ENCODE measurements at places on chromosomes 4 and X. TPM values are rescaled to one million over a fixed set of nuclear protein-coding genes. Genes with fewer than 3 reads are reported as not detected.
A peak's percentile ranks its signal among the peaks of the same experiment; 100 is the strongest.

TMEM31 gene
- total RNA-seq: 0.27 TPM

MAGEB2 gene
- total RNA-seq: 0.23 TPM

GRCh38 chrX:15769300-15769954, 20.9 kb upstream of the ZRSR2 start:
- H3K4me1 ChIP-seq: peaks cover 28% of the 10 kb centered on the region
- H3K4me3 ChIP-seq: no peak overlapping the region
- peak overlapping the region; percentile 98 for H3K27ac ChIP-seq
- no peak for DNase-seq
- peaks cover 9% of the 10 kb centered on the region for H3K36me3 ChIP-seq
- no peaks in the 10 kb centered on the region for H3K27me3 ChIP-seq

DNA sequence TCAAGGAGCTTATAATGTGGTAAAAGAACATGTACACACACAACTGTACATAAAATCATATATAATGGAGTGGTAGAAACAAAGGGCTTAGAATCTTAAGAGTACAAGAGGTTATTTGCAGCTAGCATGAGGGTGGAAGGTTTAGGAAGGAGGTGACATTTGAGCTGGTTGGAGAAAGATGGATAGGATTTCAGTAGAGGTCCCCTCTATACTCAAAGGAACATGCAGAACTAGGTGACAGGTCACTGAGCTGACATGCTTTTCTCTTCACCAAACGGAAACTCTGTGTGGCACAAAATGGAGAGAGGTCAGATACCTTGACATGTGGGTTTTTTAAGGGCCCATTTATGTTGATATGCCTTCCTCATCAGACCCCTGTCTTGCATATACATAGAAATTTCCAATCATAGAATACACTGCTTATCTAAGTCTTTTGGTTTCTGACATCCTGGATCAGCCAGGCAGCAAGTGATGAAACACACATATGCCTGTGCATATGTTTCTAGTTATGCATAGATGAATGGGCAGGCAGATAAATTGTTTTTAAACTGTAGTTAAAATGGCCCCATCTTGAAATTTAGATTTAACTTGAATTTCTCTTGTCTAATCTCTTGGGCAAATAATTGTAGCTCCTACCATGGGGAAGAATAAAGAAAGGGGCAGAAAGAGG, 29.3 kb downstream of the CLCN5 start:
- no peaks in the 10 kb centered on the region for H3K4me1 ChIP-seq
- no peaks in the 10 kb centered on the region for H3K27me3 ChIP-seq
- H3K4me3 ChIP-seq: no peak overlapping the region
- no peak overlapping the region for H3K27ac ChIP-seq

DNA sequence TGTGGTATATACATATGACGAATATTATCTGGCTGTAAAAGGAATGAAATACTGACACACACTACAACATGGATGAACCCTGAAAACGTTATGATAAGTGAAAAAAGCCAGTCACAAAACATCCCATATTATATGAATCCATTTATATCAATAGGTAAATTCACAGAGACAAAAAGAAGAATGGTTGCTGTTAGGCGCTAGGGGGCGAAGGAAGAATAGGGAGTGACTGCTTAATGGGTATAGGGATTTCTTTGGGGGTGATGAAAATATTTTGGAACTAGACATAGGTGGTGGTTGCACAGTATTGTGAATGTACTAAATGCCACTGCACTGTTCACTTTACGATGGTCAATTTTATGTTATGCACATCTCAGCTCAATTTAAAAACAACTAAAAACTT, 96.4 kb upstream of the EGFL6 start:
- H3K27me3 ChIP-seq: no peaks in the 10 kb centered on the region
- peaks cover 18% of the 10 kb centered on the region for H3K4me1 ChIP-seq
- no peak for DNase-seq
- H3K27ac ChIP-seq: no peak overlapping the region
- no peaks in the 10 kb centered on the region for H3K36me3 ChIP-seq

- no peaks in the 10 kb centered on the region for H3K36me3 ChIP-seq
- H3K4me1 ChIP-seq: no peaks in the 10 kb centered on the region
- DNase-seq: no peak
- no peak overlapping the region for H3K27ac ChIP-seq
Observed at GRCh38 chr4:31094474-31094873, 374.3 kb downstream of the PCDH7 start.

DHX15 gene
- 213 TPM for total RNA-seq

DNA sequence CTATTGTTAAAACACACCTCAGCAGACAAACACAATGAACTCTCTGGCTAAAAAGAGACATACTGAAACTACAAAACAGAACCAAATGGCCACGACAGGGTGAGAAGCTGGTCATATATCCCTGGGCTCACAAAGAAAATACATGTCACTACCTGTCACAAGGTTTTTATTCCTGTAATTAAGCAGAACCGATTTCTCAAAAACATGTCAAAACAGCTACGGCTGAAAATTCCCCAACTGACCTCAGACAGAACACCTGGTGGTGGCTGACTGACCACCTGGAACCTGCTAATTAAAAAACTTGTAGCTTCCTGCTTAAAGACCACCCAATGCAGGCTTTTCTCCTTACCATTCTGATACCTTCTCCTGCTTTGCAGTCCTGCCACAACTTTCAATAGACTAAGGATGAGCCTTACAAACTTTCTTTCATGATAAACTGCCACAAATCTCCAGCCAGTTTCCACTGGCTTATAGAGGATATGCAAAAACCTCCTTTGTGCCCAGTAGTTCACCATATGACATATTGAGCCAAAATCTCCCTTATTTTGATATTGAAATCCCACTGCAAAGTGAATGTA, 571.9 kb downstream of the SPOCK3 start:
- H3K4me1 ChIP-seq: peaks cover 26% of the 10 kb centered on the region
- H3K4me3 ChIP-seq: no peak overlapping the region
- H3K36me3 ChIP-seq: no peaks in the 10 kb centered on the region
- no peak for DNase-seq
- no peaks in the 10 kb centered on the region for H3K27me3 ChIP-seq

GRCh38 chr4:53450773-53451172, 73.3 kb downstream of the FIP1L1 start:
- H3K4me3 ChIP-seq: no peak overlapping the region
- peaks cover 7% of the 10 kb centered on the region for H3K4me1 ChIP-seq
- no peaks in the 10 kb centered on the region for H3K27me3 ChIP-seq
- peak overlapping the region; percentile 50 for H3K27ac ChIP-seq

DNA sequence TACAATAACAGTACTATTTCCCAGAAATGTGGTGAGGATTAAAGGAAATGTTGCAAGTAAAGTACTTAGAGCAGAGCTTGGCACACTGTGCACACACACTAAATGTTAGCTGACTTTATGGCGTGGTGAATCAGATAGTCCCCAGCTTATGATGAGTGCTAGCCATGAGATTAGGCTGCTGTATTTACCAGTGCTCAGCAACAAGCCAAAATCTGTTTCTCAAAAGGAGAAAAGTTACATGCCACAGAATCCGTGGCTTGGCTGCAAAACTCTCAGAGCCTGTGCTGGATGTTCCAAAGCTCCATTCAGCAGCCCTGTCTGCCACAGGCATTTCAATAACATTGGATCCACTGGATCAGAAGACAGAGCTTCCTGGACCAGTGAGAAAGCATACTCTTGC, 12.8 kb upstream of the STBD1 start:
- H3K4me3 ChIP-seq: no peak overlapping the region
- H3K36me3 ChIP-seq: peaks cover 14% of the 10 kb centered on the region
- H3K27ac ChIP-seq: no peak overlapping the region

GRCh38 chrX:117838581-117839331, 277.9 kb downstream of the KLHL13 start:
- no peak for DNase-seq
- H3K27me3 ChIP-seq: peaks cover under 1% of the 10 kb centered on the region
- H3K27ac ChIP-seq: no peak overlapping the region
- peaks cover 4% of the 10 kb centered on the region for H3K36me3 ChIP-seq

SSX4 gene
- total RNA-seq: 0.17 TPM

DNA sequence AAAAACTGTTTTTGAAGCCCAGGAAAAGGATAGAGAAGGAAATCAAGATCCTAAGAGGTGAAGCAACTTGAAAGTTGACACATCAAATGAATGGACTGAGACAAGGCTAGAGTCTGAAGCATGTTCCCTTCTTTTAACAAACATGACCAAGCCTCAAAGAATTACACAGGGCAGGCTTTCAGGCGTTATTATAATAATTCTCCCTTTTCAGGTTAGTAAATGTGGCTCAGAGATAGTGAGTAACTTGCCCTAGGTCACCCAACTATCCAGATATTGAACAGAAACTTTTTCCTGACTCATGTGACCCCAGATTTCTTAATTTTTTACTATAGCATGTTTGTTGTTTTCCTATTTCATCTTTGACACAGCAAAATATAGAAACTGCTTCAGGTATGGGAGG, 91.7 kb downstream of the PPP1R2C start:
- H3K27me3 ChIP-seq: no peaks in the 10 kb centered on the region
- no peaks in the 10 kb centered on the region for H3K36me3 ChIP-seq
- H3K4me3 ChIP-seq: no peak overlapping the region
- no peak for DNase-seq

GRCh38 chr4:169136796-169137557, 126.9 kb upstream of the CBR4 start:
- H3K27me3 ChIP-seq: no peaks in the 10 kb centered on the region
- no peaks in the 10 kb centered on the region for H3K4me1 ChIP-seq
- H3K36me3 ChIP-seq: peaks cover 39% of the 10 kb centered on the region
- H3K4me3 ChIP-seq: no peak overlapping the region
- DNase-seq: no peak

- no peaks in the 10 kb centered on the region for H3K4me1 ChIP-seq
- no peak overlapping the region for H3K4me3 ChIP-seq
- H3K36me3 ChIP-seq: peaks cover 8% of the 10 kb centered on the region
- H3K27ac ChIP-seq: no peak overlapping the region
- DNase-seq: no peak
Observed at GRCh38 chr4:139689093-139689722, 23.6 kb downstream of the MGST2 start.

DNA sequence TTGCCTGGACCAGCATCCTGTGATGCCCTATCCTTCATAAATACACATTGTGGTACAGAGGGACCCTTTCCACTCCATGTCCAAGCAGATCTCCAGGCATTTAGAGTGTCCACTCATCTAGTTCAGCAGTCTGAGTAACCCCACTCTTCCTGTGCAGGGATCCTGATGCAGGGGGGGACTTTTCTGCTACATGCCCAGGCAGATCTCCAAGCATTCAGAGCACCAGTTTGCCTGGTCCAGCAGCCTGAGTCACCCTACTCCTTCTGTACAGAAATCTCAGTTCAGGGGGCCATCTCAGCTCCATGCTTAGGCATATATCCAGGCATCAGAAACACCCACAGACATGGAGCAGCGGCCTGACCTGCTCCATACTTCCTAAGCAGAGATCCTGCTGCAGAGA, 1089.8 kb downstream of the FAT4 start:
- H3K27me3 ChIP-seq: no peaks in the 10 kb centered on the region
- no peak for DNase-seq
- H3K36me3 ChIP-seq: no peaks in the 10 kb centered on the region

DNA sequence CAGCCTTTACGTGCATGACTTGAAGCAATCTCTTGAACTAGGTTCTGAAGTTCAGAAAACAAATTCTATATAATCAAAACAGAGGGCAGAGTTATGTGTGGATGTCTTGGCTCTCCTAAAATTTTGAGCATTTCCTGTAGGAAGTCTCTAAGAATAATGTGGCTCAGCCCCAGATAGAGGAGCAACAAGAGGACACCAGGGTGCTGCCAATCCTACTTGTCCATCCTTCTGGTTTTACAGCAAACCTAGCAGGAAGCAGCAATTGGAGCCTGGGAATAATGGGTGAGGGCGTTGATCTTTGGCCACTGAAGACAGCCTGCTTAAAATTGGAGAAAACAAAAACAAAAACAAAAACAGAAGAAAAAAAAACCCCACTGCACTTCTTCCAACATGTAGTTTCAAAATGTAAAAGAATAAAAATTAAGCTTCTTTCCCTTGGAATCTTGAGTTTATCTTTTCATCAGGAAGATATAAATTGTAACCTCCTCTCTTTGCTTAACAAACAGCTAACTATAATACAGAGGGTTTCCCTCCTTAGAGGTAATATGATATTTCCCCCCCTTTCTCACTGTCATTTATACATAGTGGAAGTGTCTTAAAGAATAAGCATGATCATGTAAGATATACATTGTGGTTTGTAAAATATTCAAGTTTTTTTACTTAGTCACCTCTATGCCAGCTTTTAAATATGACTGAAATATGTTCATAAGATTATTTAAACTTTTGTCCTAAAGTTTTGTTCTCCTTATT, 130.6 kb downstream of the FBXO8 start:
- H3K4me3 ChIP-seq: no peak overlapping the region
- no peak for DNase-seq
- H3K36me3 ChIP-seq: no peaks in the 10 kb centered on the region

GRCh38 chrX:27883468-27884092, 75.8 kb downstream of the MAGEB10 start:
- peaks cover 89% of the 10 kb centered on the region for H3K27me3 ChIP-seq
- no peak overlapping the region for H3K27ac ChIP-seq
- no peak for DNase-seq
- H3K4me3 ChIP-seq: no peak overlapping the region
- no peaks in the 10 kb centered on the region for H3K36me3 ChIP-seq

DNA sequence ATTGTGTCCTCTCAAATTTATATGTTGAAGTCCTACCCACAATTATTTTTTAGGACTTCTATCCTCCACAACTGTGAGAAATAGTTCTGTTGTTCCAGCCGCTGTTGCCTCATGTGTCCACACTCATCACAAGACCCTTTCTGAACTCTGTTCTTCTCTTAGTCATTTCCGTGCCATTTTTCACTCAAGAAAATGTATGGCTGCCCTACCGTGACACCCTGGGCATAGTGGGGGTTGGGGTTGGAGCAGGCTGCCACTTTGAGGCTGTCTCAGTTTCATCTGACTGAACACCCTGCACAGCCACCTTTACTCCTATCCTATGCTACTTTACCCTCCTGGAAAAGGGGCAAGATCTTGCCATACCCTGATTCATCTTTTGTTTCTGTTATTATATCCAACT, 319.1 kb downstream of the TENM3 start:
- no peak overlapping the region for H3K4me3 ChIP-seq
- peaks cover 86% of the 10 kb centered on the region for H3K4me1 ChIP-seq
- H3K27me3 ChIP-seq: no peaks in the 10 kb centered on the region
- H3K27ac ChIP-seq: peak overlapping the region; percentile 42

- no peak for DNase-seq
- H3K4me3 ChIP-seq: no peak overlapping the region
- H3K27ac ChIP-seq: no peak overlapping the region
- peaks cover 14% of the 10 kb centered on the region for H3K4me1 ChIP-seq
Observed at GRCh38 chr4:137309424-137309823, 222.9 kb downstream of the PCDH18 start.

GRCh38 chr4:38866973-38867477, 581 bp upstream of the FAM114A1 start:
- H3K4me3 ChIP-seq: peak overlapping the region; percentile 72
- no peaks in the 10 kb centered on the region for H3K36me3 ChIP-seq
- H3K4me1 ChIP-seq: peaks cover 16% of the 10 kb centered on the region
